SJSA1 (cell line): ENCODE measurements at places on chromosomes 2 and 18. TPM values are rescaled to one million over a fixed set of nuclear protein-coding genes. Genes with fewer than 3 reads are reported as not detected.

DNA sequence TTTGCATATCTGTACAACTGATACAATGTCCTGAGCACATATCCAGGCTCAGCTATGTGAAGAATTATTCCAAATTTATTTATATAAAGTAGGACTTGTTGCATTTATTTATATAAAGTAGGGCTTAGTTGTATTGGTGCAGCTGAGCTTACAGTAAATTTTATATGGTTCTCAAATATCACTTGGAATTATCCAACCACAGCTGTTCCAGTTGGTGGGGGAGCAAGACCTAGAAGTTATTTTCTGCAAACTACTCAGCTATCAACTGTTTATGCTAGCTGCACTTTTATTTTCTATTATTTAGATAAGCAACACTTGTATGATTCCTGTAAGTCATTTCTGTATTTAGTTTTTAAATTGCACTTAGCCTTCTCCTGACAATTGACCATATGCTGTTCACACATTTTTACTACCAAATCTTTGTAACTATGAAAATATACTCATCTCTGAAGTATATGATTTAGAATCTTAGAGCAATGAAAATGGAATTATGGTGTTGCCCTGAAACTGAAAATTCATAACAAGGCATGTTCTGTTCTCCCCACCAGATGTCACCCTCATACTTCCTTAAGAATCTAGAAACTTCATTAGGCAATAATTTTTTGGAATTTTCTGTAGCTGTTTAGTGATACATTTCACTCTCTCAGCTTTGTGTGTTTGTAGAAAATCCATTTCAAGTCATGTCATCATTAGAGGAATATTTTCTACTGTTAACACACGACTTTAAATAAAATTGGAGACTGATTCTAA lies 157.0 kb upstream of the CBLN2 start:
- H3K27ac ChIP-seq: no peak overlapping the region
- no peaks in the 10 kb centered on the region for H3K36me3 ChIP-seq
- no peak for DNase-seq
- no peaks in the 10 kb centered on the region for H3K4me1 ChIP-seq

- no peaks in the 10 kb centered on the region for H3K36me3 ChIP-seq
- no peak for DNase-seq
- no peaks in the 10 kb centered on the region for H3K27me3 ChIP-seq
- no peaks in the 10 kb centered on the region for H3K4me1 ChIP-seq
- no peak overlapping the region for H3K4me3 ChIP-seq
- H3K27ac ChIP-seq: no peak overlapping the region
Observed at GRCh38 chr18:28905509-28905908, 728.6 kb upstream of the CDH2 start.

DNA sequence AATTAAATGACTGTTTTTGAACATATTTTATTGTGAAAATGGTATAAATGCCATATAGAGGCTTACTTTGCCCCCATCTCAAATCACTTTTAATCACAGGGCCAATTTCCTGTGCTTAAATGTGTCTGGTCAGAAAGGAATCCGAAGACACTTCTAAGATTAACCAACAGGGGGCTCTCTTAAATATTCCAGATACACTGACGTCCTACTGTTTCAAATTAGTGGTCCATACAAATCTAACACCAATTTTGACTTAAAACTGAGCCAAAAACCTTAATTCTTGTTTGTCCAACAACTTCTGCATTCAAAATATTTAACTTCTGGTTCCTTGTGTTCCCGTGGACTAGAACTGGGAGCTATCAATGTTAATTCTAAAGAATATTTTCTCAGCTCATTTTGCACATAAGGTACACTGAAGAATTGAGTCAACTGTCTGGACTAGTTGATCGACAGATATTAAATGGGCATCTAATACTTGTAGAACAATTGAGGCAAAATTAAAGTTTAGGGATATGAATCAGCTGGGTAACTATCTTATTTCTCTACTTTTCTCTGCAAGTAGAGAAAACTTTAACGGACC lies 557.5 kb downstream of the ARHGAP15 start:
- H3K4me3 ChIP-seq: no peak overlapping the region
- no peaks in the 10 kb centered on the region for H3K36me3 ChIP-seq
- no peak for DNase-seq
- no peaks in the 10 kb centered on the region for H3K27me3 ChIP-seq

PASK gene
- total RNA-seq: 14.1 and 14.6 TPM in 2 replicates

TRABD2A gene
- total RNA-seq: 11.8 and 18.3 TPM in 2 replicates

KIAA2012 gene
- 0.03 TPM in 1 of 2 replicates, not detected in the other for total RNA-seq
